ENCODE measurements at places on chromosomes 7 and 10.

DNA sequence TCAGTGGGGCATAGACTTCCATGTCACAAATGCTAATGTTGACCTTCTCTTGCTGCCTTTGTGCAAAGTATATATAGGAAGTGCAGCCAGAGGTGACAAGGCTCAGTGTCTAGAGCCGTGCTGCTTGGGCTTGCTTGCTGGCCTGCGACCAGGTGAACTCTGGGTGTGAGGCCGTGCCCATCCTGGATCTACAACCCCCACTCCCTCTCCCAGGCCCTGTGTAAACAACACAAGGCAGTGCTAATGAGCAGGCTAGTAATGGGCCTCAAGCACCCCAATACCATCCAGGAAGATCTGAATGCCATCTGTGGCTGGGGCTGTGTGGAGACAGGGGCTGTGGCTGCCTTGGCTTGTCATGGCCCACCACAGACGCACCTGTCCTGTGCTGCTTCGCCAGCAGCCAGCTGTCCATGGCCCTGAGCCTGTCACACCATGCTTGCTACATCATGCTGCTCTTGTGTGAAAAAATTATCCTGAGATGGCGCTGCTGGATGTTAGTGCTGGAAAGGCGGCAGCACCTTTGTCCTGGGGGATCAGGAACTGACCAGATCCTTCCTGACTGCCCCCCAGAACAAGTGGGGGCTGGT is 107.6 kb upstream of the ZNF92 start:
- no peak for DNase-seq

GRCh38 chr10:75658915-75659314 is 227.5 kb downstream of the LRMDA start:
- no peak for DNase-seq

- no peak for DNase-seq
These were observed 31.5 kb upstream of the ARID5B start for GRCh38 chr10:61869774-61870525.

GRCh38 chr7:1707756-1708595 is 37.9 kb downstream of the ELFN1 start:
- DNase-seq = no peak

DNA sequence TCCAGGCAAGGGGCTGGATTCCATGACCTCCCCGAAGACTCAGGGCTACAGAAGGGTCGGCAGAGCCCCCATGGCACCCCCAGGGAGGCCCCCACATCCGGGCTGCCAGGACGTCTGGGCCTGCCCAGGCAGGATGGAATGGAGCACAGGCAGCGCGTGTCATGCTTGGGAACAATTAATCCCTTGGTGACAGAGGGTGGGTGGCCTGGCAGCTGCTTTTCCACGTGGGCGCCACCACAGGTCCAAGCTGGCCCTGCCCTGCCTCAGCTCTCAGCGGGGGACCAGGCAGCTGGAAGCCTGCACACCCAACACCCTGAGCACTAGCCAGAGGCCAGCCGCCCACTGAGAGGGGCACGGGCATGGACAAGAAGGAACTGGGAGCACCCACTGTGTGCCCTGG is 11.4 kb downstream of the ELN start:
- no peak for DNase-seq

- DNase-seq = no peak
These were observed 7.9 kb downstream of the NXPH1 start for GRCh38 chr7:8441106-8441965.

DNA sequence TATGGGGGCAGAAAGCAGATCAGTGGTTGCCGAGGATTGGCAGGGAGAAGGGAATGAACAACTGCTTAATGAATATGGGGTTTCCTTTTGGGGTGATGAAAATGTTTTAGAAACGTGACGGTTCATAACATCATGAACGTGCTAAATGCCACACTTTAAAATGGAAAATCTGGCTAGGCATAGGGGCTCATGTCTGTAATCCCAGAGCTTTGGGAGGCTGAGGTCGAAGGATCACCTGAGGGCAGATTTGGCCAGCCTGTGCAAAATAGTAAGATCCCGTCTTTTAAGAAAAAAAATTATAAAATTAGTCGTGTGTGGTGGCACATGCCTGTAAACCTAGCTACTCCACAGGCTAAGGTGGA is 3.1 kb downstream of the FAM3C start:
- no peak for DNase-seq

GRCh38 chr7:113175525-113176104 is 57.3 kb upstream of the SMIM30 start:
- DNase-seq = no peak

GRCh38 chr10:47160261-47160908 is 139.6 kb upstream of the GDF10 start:
- no peak for DNase-seq

- no peak for DNase-seq
These were observed 6.4 kb upstream of the IRF5 start for GRCh38 chr7:128931190-128931798.

- no peak for DNase-seq
These were observed 123.0 kb upstream of the SGCE start for GRCh38 chr7:94778711-94779459.

GRCh38 chr7:6691103-6691502 is 15.6 kb downstream of the ZNF12 start:
- DNase-seq = no peak

DNA sequence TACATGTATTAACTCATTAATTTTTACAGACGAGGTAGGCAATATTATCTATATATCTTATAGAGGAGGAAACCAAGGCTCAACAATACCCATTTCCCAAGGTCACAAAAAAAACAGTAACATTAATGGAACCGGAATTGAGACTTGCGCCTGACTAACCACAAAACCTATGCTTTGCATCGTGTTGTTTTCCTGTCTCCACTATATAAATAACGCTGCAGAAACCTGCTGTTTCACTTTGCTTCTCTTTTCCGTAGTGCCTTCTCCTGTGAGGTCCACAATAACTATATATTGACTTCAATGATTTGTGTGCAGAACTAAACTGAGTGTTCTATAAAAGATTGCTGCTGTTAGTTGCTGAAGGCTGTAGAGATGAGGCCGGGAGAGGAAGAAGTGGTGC is 97.7 kb upstream of the RPA3 start:
- DNase-seq = no peak

- no peak for DNase-seq
These were observed 117.0 kb upstream of the ARID5B start for GRCh38 chr10:61784354-61785133.

GRCh38 chr7:130256704-130257103 is 10.0 kb upstream of the CPA2 start:
- DNase-seq = no peak

- no peak for DNase-seq
These were observed 567 bp upstream of the CDCA7L start for GRCh38 chr7:21946222-21946709.

DNA sequence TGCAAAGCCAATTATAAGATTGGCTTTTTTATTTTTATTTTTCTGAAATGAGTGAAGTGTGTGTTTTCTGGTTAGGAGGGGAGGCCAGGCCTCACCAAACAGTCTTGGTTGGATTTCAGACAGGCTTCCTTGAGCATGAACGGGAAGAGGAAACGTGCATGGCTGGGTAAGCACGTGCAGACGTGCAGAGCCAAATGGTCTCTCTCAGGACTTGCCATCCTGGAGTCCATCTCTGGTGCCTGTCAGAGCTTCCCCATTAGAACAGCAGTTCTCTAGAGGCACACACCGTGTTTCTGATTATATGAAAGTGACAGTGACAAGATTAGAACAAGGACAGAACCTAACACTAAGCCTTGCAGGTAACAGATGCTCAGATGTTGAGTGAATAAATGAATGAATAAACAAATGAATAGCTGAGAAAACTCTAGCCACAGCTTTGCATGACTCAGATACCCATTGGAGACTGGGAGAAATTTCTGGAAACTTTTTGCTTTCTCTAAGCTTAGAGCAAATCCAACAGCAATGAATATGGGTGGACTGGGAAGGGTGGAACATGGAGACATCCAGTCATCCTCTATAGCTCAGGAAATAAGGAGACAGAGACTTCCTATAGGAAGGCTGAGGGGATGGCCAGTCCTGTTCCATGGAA is 11.8 kb upstream of the CALD1 start:
- no peak for DNase-seq

DNA sequence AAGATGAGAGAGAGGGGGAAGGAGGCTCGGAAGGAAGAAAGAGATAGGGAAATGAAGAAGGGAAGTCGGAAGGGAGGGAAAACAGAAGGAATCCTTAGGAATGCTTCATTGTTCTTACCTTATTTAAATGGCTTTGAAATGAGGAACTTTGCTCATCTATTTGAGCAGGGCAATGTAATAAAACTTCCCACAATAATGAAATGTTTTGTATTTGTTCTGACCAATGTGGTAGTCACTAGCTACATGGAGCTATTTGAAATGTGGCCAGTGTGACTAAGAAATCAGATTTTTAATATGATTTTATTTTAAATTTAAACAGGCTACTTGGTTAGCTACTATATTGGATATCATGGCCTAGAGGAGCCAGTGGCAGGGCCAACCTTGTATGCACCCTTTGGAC is 510.6 kb downstream of the HTR7 start:
- no peak for DNase-seq

- DNase-seq = no peak
These were observed 116.0 kb downstream of the BUB3 start for GRCh38 chr10:123270221-123270620.

DNA sequence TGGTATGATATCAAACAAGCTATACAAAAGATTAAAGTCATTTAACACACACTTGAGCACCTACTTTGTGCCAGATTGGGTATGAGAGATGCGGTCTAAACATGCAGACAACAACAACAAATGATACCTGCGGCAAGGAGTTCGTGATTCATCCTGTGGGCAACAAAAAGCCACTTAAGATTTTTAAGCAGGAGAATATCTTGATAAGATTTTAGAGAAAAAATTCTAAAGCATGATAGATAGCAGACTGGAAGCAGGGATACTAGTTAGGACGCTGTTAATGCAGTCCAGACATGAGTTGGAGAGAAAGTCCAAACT is 1.6 kb upstream of the KBTBD2 start:
- DNase-seq = no peak

DNA sequence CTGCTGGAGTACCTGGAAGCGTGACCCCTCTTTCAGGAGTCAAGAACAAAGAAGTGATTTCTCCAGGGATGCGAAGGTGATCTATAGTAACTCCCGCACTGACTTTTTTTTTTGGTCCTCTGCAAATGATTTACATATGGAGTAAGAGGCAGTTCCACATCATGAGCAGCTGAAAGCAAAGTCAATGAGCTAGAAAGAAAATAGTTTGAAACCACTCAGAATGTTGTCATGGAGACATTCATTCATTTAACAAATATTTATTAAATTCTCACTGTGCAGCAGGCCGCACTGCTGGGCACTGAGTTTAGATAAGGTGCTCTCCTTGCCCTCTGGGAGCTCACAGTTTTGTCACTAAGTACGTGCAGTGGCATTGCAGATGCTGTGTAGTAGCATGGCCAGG is 206.7 kb downstream of the CAMK1D start:
- no peak for DNase-seq

- peak; percentile 64 for DNase-seq
These were observed 49.7 kb upstream of the DDC start for GRCh38 chr7:50614721-50615518.

GRCh38 chr7:91140982-91141381 is 123.3 kb upstream of the FZD1 start:
- no peak for DNase-seq

DNA sequence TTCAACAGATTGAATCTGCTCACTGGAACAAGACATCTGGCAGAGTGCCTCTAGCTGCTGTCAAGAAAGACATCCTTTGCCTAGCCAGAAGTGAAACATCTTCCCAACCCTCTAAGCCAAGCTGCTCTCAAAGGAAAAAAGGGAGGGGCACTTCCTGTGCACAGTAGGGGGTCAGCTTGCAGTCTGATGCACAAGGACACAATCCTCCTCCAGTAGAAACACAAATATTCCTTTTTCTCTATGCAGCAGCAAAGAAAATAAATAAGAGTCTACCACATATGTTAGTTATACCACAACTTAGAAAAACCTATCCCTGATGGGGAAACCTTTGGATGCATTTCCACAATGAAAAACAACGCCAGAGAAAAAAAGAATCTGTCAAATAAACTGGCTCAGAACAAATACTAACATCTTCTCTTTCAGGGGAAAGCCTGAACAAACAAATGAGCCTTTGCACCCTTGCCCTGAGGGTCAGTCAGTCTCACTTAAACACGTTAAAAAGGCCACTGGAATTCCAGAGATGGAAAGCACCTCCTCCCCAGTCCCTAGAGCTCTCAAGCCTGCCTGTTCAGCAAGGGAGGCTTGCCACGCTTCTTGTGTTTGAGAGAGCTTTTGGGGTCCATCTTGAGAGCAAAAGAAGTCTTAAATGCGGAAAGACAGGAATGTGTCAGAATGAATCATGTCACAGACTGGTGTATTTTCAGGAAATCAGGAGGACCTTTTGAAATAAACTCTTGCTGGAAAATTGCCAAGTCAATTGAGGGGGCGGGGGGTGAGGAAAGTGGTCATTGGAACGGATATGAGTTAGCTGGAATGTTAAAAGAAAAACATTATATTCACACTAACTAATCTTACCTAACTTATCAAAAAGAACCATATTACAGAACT is 7.5 kb downstream of the LAMB1 start:
- no peak for DNase-seq

- no peak for DNase-seq
These were observed 87.8 kb downstream of the CHRM2 start for GRCh38 chr7:136956232-136956631.

GRCh38 chr7:142880876-142881505 is 4.6 kb downstream of the TRPV6 start:
- DNase-seq = peak; percentile 48

- no peak for DNase-seq
These were observed 146.6 kb upstream of the FRMD4A start for GRCh38 chr10:14477408-14477710.

DNA sequence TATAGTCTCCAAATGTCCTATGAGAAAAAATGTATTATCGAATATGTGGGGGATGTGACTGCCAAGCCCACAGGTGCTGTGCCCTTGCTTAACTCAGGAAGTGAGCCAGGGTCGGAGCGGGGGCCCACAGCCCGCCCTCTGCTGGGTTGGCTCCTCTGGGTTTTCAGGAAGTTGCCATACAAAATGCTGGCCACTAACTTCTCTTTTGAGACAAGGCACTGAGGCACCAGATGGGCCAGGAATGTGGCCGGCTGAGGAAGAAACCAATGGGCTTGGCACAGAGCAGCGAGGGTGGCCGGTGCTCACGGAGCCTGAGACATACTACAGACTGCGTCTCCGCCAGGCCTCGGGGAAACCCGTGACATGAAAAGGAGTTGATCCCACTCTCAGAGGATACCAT is 58.9 kb downstream of the FAM53B start:
- DNase-seq = peak; percentile 61

DNA sequence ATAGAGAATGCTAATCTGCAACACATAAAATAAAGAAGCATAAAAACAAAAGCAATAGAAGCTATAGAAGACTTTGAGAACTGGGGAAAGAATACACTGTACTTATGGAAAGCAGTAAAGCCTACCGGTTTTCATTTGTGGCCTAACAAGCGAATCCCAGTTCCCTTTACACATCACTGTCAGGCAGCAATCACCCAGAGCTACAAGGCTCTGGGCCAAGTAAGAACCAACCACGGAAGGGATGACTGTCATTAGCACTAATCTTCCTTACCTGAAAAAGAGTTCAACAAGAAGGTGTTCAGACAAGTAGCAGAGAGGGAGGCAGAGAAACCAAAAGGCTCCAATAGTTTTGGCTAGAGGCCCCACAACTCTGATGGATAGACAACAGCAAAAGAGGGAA is 15.0 kb downstream of the CCDC6 start:
- no peak for DNase-seq

GRCh38 chr7:69746383-69746782 is 148.1 kb downstream of the AUTS2 start:
- DNase-seq = no peak

Measured in body of pancreas (tissue), 4 donors.